ENCODE measurements at places on chromosomes 6 and 20.

GRCh38 chr6:84042603-84043002 lies 9.0 kb downstream of the MRAP2 start:
- no peak for DNase-seq

- DNase-seq = no peak
These were observed 10.8 kb upstream of the TBCC start for GRCh38 chr6:42756722-42757121.

GRCh38 chr6:169960003-169960344 lies 208.6 kb downstream of the ERMARD start:
- DNase-seq = no peak

GRCh38 chr20:46809706-46810360 lies 84.8 kb upstream of the EYA2 start:
- DNase-seq = no peak

DNA sequence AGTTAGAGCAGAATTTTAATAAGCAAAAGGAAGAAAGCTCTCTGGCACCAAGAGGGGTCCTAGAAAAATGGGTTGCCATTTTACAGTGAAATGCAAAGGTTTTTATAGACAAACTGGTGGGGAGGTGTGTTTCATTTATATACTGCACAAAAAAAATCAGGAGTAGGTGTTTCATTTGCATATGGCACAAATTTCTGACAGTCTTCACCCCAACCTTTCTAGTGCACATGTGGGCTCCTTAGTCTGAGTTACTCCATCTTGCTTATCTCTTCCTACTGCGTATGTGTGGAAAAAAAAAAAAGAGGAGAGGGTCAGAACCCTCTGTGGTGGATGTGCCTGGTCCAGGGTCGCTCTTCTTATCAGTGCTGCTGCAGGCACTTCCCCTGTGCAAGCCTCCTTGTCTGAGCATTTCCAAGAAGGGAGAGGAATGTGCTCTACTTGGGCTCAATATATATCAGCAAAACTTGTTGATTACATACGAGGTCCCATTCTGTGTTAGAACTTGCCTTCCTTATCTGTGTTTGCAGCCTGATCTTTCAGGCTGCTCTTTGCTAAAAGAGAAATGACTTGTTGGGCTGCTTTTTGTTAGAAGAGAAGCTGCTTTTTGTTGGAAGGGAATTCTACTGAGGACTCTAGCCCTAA lies 59.0 kb upstream of the MRAP2 start:
- DNase-seq = no peak

DNA sequence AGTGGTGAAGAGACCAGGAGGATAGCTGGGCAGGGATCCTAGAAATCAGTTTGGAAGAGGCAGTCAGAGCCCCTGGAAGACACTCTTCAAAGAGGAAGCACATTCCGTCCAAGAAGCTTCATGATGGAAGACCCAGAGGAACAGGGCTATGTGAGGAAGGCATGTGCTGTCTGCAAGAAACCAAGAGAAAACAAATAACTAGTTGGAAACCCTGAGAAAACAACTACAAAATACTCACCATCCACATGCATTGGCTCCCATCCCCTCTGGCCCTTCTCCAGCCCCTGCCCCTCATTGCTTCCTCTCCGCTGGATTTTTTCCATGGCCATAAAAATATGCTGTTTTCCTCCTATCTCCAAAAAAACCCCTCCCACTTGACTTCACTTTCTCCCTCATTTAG lies 40.9 kb upstream of the SMOC2 start:
- DNase-seq = no peak

GRCh38 chr6:88369262-88369661 lies 203.1 kb upstream of the CNR1 start:
- no peak for DNase-seq

GRCh38 chr6:25251426-25251825 lies 27.7 kb upstream of the CARMIL1 start:
- no peak for DNase-seq

GRCh38 chr20:12153628-12154027 lies 235.9 kb downstream of the BTBD3 start:
- no peak for DNase-seq

DNA sequence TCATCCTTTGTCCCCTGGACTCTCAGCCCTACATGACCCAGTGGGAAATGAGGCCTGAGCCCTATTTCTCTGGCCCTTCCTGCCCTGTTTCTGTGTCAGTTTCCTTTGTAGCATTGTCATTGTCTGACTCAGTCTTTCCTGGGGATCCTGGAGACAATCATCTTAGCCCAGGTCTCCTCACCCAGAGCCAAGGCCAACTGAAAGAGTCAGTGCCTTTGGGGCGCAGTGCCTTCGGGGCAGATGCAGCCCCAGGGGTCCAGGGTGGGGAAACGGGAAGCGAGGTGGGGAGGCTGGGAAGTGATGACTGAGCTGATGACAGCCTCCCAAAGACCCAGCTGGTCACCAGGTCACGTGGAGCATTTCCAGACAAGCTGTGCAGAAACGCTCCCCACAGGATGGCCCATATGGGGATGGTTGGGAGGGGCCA lies 93.3 kb upstream of the SULF2 start:
- DNase-seq = no peak

- DNase-seq = no peak
These were observed 2.8 kb upstream of the ZNF292 start for GRCh38 chr6:87152526-87152955.

DNA sequence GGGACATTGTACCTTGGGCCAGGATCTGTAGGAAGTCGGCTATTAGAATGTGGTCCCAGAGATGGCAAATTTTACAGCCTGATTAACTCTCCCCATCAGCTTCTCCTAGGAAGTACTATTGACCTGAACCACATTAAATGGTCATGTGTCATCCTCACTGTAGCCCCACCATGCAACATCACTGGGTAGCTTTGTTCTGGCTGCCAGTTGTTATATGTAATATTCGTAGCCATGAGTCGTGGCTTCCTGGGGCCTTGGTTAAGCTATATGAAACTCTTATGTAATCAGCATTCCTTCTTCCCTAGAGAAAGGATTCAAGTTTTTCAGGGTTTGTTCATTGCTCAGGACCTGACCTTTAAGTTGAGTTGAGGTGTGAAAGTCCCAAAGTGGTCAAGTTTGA lies 125.7 kb downstream of the ANKS1A start:
- no peak for DNase-seq

GRCh38 chr6:392441-393390 lies 1.2 kb downstream of the IRF4 start:
- no peak for DNase-seq

GRCh38 chr6:74343804-74344203 lies 647.8 kb downstream of the CD109 start:
- peak; percentile 2 for DNase-seq

- DNase-seq = peak; percentile 26
These were observed 14.3 kb upstream of the FOXP4 start for GRCh38 chr6:41531591-41532582.

DNA sequence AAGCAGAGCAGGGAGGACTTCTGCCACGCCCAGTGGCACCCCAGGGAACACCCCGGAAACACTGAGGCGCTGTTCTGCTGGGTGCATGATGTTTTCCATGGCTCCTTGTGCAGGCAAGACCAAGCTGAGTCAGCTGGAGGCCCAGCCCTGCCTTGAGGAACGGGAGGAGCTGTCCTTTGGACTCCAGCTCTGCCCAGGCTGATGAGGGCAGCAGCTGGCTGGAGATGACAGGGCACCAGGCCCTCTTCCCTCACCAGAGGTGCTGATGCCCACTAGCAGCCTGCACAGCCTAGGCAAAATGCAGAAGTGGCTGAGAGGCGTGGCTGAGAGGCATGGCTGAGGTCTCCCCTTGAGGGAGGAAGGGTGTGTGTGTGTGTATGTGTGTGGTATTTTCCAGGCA lies 2.4 kb downstream of the C6orf132 start:
- DNase-seq = no peak

DNA sequence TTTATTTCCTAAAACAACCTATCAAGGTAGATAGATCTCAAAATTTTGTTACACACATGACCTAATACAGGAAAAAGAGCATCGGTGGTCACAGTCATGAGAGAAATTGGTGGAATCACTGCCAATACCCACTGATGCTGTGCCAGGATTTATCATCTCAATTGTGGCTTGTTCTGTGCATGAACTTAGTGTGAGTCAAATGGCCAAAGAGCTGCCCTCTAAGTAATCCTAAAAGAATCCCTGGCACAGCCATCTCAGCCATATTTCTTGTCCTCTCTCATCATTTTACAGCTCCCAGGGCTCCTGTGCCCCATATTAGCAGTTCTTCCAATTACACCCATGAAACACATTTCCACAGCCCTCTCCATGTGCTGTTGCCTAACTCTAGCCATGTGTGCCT lies 6.1 kb downstream of the GSTA5 start:
- DNase-seq = no peak

GRCh38 chr6:157905590-157906342 lies 75.9 kb upstream of the SYNJ2 start:
- no peak for DNase-seq

GRCh38 chr20:17759449-17759848 lies 59.7 kb downstream of the BANF2 start:
- DNase-seq = no peak

GRCh38 chr20:36155991-36156390 lies 1.5 kb downstream of the EPB41L1 start:
- DNase-seq = no peak

DNA sequence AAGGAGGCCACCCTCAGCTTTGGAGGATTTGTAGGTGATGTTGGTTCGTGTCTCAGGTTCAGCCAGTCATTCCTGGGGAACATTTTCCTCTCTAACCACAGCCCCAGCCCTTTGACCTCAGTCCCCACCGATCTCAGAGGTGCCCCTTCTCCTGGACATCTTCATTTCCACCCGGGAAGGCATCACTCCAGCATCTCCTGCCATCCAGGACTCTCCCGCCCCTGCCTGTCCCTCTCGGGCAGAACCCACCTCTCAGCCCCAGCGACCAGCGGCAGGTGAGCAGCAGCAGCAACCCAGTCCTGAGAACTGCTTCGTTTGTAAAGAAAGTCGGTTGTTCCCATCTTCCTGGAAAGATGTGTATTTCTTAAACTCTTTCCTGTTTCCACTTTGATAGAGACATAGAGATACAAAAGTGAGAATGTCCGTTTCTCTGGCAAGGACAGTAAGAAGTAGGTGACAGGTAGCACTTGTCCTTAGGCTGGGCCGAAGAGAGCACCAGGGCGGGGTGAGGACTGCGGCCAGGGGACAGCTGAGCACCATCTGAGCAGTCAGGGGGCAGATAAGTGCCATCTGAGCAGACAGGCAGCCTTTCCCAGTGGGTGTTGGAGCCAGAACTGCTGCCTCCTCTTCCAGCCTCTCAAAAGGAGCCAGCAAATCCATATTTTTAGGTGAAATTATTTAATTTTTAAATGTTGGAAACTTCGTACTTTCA lies 142.2 kb downstream of the CDH4 start:
- DNase-seq = no peak

- no peak for DNase-seq
These were observed 126.1 kb downstream of the TFAP2C start for GRCh38 chr20:56755201-56755600.

GRCh38 chr6:10559522-10560152 lies 38.5 kb downstream of the GCNT2 start:
- no peak for DNase-seq

GRCh38 chr6:3367630-3368029 lies 89.2 kb downstream of the SLC22A23 start:
- DNase-seq = no peak

- DNase-seq = no peak
These were observed 100.0 kb upstream of the CNR1 start for GRCh38 chr6:88266126-88266525.

- DNase-seq = no peak
These were observed 87.6 kb downstream of the QRSL1 start for GRCh38 chr6:106716966-106717365.

DNA sequence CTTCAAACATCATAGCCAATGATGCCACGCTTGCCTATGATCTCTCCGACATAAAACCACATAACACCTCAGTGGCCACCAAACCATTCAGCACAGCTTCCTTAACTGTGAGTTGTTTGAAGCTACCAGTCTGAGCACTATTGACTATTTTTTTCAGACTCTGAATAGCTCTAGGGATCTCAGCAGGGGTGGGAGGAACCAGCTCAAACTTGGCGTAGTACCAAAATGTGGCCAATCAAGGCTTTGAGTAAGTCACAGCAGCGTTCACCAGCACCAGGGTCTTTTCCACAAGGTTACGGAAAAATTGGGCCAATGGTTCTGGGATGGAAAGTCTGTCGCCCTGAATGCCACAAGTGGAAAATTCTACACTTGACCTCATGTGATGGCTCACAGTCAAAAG lies 70.6 kb downstream of the SMPDL3A start:
- no peak for DNase-seq

DNA sequence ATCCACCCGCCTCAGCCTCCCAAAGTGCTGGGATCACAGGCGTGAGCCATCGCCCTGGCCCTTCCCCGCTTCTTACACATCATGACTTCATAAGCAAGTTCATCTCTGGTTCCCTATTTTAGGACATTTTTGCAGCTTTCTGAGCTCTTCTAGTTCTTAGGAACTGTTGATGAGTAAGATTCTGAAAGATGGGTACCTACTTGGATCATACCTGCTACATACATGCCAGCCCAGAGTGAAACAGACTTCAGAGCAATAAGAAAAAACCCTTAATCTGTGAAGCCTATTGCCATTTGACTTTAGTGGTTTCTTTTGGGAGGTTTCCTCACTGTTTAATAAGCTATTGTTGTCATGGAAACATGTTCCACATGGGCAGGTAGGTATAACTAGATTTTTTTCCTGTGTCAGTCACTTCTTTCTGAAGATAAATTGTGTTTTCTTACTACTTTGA lies 27.9 kb upstream of the TMEM217 start:
- no peak for DNase-seq

DNA sequence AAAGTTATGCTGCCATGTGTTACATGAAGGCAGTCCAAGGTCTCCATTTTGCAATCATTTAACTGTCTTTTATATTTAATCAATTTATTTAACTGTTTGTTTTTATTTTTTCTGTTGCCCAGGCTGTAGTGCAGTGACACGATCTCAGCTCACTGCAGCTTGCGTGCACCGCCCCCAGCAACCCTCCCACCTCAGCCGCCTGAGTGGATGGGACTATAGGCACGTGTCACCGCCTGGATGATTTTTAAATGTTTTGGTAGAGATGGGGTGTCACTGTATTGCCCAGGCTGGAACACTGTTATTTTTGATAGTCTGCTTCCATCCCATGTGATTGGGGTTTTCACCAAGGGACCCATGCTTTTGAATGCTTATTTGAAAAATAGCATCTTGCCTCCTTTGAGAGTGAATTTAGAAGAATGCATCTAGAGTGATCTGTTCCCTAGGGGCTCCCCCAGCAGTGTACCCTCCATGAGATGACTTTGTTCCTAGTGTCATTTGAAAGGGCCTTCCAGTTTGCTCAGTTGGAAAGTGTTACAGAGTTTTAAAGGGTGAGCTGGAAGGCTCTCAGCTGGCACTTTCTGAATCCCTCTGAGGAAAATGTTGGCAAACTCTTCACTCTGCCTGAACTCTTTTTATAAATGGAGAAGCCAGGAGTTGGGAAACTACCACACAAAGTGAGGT lies 143.4 kb downstream of the JARID2 start:
- no peak for DNase-seq

GRCh38 chr20:17456279-17456678 lies 74.9 kb downstream of the BFSP1 start:
- DNase-seq = no peak

Measured in Jurkat, Clone E6-1 (cell line).